ENCODE measurements at places on chromosomes 2 and 18.
A peak's percentile ranks its signal among the peaks of the same experiment; 100 is the strongest.

DNA sequence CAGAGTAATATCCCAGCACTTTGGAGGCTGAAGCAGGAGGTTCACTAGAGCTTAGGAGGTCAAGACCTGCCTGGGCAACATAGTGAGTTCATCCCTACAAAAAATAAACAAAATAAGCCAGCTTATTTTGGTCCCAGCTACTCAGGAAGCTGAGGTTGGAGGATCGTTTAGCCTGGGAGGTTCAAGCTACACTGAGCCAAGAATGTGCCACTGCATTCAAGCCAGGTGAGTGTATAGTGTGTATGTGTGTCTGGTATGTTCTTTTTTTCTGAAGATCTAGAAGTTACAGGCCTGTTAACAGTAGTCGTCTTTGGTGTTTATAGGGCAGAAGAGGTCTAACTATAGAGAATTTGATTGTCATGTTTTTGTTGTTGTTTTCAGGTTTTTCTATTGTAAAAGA, 40.2 kb downstream of the ZC3H15 start:
- DNase-seq = no peak

DNA sequence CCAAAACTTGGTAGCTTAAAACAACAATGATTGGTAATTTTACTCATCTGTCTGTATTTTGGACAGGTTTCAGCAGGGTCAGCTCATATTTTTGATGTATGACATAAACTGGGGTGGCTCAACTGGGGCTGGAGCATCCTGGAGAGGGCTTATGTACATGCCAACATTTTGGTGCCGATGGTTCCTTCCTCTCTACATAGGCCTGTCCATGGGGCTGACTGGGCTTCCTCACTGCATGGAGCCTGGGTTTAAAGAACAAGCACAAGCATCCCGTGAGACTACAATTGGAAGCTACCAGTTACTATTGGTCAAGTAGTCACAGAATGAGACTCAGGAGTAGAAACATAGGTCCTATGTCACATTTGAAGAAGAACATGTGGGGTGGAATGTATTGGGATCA, 95.0 kb downstream of the DDX1 start:
- no peak for DNase-seq

GRCh38 chr2:1612391-1613077, 131.8 kb downstream of the PXDN start:
- no peak for DNase-seq

DNA sequence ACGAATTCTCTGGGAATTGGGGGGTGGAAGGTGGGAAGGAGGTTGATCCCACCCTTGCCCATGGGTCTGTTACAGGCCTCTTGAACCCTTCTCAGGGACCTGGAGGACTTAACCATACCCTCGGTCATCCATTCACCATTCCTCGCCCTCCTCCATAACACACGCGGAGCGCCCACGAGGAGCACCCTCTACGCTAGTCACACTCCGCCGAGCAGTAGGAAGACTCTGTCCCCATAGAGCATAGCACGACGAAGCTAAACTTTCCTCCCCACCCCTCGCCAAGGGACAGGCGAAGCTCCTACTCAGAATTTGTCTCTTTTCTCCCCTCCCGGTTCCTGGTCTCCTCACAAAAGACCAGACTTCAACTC, 611 bp upstream of the ITSN2 start:
- no peak for DNase-seq

- no peak for DNase-seq
Observed at GRCh38 chr2:241494311-241494908, 14.0 kb downstream of the STK25 start.

DNA sequence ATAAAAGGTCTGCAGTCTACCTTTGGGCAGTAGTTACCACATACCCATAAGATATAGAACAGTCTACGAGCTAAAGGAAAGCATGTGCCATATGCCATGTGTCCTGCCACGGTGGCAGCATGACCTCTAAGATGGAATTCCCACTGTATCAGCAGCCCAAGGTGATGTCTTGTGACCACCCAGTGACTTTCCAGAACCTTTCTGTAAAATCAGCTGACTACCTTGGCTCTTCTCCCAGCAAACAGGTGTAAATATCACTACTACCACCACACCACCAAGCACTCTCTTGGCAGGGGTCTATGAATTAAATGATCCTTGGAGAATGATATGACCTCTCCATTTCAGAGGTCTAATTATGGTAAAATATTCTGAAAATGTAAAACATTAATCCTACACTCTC, 99.6 kb downstream of the METTL8 start:
- no peak for DNase-seq

DNA sequence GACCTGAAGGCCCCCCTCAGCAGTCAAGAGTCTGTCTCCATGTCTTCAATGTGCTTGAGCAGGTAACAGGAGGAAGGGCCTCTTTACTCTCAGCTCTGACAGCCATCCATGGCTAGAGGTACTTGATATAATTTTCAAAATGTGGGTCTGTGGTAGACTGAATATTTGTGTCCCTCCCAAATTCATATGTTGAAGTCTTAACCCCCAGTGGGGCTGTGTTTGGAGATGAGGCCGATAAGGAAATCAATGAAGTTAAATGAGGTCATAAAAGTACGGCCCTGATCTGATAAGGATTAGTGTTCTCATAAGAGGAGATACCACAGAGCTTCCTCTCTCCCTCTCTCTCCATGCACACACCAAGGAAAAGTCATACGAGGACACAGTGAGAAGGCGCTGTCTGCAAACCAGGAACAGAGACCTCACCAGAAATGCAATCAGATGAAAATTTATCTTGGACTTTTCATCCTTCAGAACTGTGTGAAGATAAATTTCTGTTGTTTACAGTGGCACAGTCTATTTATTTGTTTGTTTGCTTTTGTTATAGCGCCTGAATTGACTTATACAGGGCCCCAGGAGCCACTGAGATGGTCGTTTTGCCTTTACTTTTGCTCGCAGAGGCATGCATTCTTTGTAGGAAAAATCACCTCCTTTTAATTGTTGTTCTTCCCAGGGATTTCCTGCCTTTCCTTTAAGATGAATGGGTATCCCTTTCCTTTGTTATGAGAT, 274.8 kb upstream of the TRIB2 start:
- DNase-seq = no peak

DNA sequence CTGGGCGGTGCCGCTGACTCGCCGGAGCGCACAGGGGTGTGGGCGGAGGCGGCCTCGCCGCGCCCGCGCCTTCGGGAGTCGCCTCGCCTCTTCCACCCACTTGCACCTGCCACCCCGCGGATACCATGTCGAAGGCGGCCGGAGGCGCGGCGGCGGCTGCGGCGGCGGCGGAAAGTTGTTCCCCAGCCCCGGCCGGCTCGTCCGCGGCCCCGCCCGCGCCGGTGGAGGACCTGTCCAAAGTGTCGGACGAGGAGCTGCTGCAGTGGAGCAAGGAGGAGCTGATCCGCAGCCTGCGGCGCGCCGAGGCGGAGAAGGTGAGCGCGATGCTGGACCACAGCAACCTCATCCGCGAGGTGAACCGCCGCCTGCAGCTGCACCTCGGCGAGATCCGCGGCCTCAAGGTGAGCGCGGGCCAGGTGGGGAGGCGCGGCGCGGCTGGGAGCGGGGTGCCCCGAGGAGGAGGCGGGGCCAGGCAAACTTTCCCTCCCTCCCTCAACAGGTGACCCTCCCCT, 766 bp downstream of the CCDC85A start:
- no peak for DNase-seq

DNA sequence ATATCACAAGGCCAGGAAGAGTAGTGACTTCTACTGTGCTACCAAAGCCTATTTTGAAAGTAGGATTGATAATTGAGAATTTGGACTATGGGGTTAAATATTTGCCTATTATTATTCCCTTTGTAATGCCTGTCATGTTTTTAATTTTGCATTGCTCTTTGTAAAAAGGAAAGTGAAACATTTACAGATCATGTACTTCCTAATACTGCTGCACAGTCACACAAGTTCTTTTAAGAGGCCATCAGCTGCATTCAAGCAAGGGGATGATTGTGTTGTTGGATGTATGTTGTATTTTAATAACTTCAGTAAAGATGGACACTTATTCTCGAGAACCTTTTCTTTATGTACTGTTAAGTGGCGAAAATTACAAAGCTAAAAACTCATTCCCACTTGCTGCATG, 70.1 kb downstream of the PLEKHA3 start:
- DNase-seq = no peak

DNA sequence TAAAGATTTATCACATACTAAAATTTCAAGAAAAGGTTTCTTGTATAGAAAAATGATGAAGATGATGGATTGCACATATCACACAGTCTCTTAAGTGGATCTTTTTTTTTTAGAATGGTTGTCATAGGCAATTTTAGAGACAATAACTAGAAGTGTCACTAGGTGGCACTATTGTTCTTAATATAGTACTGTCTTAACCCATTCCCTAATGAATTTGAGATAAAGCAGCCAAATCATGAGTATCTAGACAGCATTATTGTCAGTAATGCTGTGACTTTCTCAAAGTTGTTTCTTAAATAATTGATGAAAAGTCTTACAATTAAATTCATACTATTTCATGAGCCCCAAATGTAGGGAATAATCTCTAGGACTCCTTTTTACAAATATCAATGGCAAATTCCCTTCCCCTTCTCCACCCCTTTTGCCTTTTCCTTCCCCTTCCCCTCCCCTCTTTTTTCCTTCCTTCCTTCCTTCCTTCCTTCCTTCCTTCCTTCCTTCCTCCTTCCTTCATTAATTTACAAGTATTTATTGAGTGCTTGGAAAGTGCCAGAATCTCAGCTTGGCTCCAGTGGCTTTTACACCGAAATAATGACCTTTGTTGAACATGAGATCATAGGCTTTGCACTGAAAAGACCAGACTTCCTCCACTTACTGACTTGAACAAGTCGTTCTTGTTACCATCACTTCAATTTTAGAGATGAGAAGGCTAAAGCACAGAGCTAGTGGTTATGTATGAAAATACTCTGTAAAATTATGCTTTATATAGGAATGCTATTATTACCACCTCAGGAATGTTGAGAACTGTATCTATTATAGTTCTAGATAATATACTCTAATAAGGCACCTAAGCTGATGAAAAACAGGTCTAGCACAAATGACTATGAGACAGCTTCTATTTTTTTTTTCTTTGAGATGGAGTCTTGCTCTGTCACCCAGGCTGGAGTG, 19.8 kb downstream of the MYL12B start:
- DNase-seq = peak; percentile 79

DNA sequence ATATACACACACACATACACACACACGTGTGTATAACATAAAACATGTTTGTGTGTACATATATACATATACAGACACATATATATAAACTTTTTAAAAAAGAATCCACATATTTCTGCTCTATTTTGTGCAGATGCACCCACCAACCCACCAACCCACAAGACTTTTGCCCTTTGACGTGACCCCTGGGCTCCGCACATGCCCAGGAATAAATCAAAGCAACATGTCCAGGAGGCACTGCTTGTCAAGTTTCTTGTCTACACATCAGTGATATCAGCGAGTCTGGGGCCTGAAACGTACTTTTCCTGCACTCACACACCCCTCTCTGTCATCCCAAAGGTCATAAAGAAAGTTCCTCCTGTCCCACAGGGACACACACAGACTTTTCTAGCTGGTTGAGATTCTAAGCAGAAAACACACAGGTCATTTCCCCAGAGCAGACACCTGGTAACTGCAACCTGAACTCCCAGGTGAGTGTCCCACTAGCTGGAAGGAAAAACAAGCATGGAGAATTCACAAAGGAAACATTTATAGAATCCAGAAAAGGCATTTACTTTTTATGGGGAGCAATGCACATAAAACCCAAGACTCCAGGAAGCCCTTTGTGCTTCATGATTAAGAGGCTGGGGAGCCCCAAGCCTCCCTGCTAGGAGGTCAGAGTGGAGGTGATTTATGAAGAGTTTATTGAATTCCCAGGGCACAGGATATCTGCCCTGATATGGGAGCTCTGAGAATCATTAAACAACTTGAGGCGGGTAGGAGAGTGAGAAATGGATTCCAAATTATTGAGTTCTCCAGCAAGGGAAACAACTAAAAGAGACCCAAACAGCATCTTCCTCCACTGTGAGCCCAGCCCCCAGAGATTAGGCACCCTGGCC, 211.6 kb downstream of the MGAT5 start:
- DNase-seq = no peak

DNA sequence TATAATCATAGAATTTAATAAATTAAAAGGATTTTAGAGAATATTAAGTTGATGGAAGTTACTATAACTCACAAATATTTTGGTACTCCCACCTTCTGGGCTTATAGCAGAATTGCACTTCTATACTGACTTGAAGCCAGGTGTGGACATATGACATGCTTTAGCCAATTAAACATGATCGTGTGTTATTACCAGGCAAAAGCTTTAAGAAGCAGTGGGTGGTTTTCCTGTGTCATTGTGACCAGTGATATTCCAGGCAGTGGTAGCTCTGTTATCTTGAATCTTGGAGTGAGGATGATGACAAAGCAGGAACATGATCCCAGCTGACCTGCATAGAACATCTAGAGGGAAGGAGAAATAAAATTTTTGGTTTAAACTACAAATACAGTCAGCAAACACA, 370.9 kb upstream of the ZEB2 start:
- peak; percentile 26 for DNase-seq

GRCh38 chr2:105112345-105112744, 74.5 kb downstream of the MRPS9 start:
- no peak for DNase-seq

- peak; percentile 34 for DNase-seq
Observed at GRCh38 chr18:5518899-5519371, 24.9 kb downstream of the EPB41L3 start.

DNA sequence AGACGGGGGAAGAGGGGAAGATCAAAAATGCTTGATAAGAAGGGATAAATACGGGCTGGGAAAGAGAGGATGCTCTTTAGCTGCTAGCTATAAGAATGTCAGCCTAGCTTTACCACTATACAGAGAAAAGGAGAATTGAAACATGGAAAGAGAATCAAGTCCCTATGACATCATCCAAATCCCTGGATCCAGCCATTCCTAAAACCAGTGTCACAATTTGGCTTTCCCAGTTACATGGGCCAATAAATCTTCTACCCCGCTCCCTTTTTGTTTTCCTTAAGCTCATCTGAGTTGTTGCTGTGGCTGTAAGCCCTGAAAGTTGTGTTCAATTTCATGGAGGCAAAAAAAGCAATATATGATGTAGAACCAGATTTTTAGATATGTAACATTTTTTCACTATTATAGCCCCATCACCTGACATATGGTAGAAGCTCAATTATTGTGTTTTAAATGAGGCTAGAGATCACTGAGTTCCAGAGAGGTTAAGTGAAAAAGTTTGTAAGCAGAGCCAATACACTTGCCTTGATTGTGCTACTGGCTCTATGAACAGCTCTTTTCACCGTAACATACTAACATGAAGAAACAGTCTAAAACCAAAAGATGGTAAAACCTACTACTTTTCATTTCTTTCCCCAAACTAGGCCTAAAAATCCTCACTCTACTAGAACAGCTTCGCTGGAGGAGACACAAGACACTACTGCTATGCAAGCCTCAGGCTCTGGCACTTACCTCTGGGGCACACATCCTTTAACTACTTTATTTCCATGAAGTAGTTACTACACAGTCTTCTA, 4.3 kb downstream of the HNRNPLL start:
- peak; percentile 43 for DNase-seq

DNA sequence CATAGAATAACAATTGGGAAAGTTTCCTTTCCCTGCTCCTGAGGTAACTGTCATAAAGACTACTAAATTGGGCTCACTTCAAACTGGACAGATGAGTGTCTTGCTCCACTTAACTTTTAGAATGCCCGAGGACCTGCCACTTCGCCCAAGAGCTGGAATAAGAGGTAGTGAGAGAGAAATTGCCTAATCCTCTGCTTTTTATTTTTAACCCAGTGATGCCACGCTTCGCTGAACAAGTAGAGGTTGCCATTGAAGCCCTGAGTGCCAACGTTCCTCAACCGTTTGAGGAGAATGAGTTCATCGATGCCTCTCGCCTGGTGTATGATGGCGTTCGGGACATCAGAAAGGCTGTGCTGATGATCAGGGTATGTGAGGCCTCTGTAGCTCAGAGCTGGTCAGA, 269.4 kb upstream of the LRRTM1 start:
- no peak for DNase-seq

GRCh38 chr18:48036641-48037421, 106.4 kb upstream of the SMAD2 start:
- no peak for DNase-seq
